Stimulated activated naive CD8-positive, alpha-beta T cell treated with anti-CD3 and anti-CD28 coated beads, Interleukin-15, Interleukin-2, amounts not matched to agents 100 U/mL and 50 U/mL, for 24 hours (primary cell): ENCODE measurements at places on chromosomes 7 and 10.
A peak's percentile ranks its signal among the peaks of the same experiment; 100 is the strongest.

GRCh38 chr10:14782691-14783363 lies 8.1 kb upstream of the FAM107B start:
- peak; percentile 19 for DNase-seq

DNA sequence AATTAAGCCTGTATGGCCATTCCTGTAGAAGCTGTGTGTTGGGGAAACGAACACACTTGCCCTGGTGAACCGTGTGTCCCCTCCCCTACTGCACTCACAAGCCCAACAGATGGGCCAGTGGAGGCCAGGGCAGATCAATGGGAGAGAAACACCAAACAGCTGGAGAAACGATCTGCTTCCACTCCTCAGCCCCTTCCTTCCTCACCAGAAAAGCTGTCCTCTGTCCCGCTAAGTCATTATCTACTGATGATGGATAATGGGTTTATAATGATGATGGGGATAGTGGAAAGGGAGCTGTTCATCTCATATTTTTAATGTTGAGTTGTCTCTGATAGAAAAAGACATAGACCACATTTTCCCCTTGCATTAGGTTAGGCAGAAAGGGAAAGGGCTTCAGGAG lies 99.7 kb downstream of the ELMO1 start:
- DNase-seq = no peak

DNA sequence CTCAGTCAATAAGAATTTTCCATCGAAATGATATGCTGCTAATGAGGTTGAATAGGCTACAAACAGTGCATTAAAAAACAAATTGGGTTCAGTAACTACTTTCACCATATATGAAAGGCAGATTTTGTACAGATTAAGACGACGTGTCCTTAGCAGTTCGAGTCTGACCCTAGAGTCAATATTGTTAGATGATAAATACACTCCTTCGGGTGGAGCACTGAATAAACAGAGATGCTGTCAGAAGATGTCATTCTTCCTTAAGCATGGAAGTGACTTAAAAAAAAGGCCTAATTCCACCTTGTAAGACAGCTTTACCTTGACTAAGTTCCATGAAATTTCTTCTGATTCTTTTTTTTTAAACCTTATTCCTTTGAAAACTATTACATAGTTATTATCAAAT lies 5.8 kb upstream of the AGR2 start:
- no peak for DNase-seq

DNA sequence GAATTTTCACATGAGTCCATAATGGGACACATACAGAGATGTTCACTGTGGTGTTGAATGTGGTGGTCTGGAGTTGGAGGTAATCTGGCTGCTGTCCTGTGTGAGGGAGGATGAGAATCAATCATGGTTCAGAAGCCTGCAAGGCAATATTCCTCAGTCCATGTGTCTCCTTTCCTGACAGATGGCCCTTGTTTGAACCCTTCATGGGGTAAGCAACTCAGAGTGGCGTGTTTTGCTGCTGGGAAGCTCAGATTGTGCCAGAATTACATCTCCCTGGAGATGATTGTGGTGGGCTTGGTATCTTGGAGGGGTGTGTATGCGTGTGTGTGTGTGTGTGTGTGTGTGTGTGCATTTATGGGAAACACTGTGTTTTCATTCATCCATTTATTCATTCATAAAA lies 44.5 kb upstream of the COMTD1 start:
- DNase-seq = no peak

GRCh38 chr7:7323352-7323751 lies 141.0 kb downstream of the C1GALT1 start:
- no peak for DNase-seq

GRCh38 chr10:107427016-107427415 lies 262.5 kb upstream of the SORCS1 start:
- DNase-seq = no peak

DNA sequence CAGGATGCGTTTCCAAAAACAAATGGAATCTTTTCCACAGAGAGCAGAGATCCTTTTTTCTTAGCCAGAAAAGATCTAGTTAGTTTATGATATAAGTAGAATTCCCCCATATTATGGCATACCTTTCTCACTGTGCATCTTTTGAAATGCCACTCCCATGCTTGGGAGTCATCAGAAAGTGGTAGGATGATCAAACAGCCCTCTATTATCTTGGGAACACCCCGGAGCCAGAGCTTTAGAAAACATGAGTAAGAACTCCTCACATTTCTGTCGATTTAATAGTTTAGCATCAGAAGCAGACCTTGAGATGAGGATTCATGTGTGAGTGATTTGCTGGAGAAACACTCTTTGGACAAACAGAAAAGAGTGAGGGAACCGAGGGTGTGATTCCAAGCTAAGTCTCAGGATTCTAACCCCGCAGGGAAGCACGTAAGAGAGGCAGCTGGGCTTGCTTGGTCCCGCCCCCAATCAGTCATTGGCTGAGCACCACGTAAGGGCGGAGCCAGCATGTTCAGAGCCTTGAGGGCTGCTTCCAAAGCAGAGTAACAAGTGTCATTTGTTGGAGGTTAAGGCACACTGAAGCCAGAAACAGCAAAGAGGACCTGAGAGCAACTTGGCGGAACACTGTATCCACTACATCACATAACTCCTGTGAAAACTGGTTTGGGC lies 43.7 kb upstream of the NXPH1 start:
- no peak for DNase-seq

DNA sequence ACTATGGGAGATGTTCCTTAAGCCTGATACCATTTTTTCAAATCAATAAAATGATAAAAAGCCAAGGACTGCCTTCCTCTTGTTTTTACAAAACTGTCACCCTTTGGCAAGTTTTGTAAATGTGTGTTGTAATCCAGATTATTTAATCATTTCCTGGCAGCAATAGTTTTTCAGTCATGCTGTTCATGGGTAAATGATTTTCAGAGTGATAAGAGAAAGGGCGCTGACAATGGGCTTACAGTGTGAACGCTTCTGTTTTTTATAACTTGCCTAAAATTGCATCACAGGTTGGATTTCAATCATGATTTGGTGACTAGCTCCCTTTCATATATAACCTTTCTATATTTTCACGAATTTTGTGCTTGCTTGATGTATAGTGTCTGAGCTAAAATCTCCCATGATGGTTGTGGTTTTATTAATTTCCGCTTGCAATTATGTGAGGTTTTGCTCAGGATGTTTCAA lies 19.0 kb upstream of the DMBT1 start:
- no peak for DNase-seq

GRCh38 chr7:87852306-87852705 lies 23.9 kb downstream of the SLC25A40 start:
- DNase-seq = no peak

DNA sequence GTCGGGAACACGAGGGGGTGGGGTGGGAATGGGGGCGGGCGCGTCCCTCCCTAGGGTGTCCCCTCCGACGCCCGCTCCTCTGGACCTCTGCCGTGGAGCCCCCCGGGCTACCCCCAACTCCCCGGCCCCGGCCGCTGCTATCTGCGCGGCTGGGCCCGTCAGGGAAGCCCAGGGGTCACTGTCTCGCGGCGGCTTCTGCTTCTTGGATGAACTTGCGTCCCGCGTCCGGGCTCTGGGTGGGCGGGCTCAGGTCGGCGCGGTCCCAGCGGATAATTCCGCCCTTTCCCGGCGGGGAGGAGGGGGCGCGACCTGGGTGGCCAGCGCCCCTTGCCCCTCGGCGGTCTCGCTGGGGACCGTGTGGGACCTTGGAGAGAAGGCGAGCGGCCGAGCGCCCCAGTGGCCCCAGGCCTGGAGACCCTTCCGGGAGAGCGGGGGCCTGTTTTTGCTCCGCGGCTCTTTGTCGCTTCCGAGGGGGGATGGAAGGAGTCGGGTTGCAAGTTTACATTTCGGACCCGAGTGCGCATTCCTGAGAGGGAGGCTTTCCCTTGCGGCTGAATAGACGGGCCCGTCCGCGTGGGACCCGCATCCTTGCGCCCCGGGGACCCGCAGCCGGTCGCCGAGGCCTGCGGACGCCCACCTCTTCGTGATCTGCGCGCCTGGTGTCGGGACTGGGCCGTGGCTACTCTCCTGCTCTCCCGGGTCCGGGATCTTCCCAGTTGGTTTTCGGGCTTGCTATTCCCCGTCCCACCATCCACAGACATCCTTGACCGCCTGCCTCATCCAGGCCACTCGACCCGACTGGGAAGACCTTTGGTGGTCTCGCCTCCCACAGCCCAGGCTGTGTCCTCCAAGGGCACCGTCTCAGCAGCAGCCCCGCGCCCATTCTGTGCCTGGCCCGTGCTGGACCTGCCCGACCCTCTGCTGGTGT lies 812 bp downstream of the DOCK1 start:
- no peak for DNase-seq

DNA sequence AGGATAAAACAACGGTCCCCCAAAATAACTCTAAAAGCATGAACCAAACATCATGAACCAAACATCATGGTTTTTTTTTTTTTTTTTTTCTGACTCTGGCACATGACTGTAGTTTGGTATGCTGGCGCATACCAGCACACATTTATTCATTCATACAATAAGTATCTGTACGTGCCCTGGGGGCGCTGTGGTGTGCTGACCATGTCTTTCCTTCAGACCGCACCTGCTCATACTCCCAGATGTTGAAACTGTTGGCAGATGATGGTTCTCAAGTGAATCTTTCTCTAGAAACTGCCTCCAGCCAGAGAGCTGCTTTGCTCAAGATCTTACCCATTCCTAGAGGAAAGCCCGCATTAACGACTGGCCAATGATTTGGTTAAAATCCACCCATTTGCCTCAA lies 114.7 kb upstream of the ANKRD30A start:
- no peak for DNase-seq

DNA sequence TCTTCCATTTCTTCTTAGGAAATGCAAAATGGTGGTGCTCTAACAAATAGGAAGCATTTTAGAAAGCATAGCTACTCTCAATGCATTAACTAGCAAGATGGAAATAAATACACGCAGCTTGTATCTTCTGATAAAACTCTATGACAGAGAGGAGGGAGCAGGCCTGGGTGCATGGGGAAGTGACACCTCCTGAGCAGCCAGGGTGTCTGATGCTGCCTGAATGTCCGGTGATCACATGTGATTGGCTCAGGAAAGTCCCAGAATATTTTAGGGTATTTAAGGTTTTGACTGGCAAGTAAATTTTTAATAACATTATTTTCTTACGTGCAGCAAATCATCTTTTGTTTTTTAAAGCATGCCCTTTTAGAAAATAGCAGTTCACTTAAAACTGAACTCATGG lies 261.0 kb upstream of the KLF6 start:
- DNase-seq = no peak

- no peak for DNase-seq
Observed at GRCh38 chr10:125557311-125557710, 125.7 kb downstream of the TEX36 start.

DNA sequence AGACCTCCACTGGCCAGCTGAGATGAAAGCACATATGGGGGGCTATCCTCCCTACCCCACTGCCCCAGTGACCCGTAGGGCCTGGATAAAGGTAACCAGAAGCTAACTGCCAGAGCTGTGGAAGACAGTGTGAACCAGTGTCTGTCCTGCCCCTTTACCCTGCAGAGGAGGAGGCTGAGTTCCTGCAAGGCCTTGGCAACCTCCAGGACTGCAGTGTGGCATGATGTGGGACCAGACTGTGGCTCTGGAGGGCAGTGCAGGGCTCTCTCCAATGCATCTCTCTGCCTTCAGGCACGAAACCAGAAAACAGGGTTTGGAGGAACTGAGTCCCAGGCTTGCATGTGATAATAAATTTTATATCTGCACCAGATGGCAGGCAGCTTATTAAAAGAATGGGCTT lies 93.1 kb downstream of the EPC1 start:
- DNase-seq = no peak

- no peak for DNase-seq
Observed at GRCh38 chr7:36204929-36205635, 52.0 kb downstream of the EEPD1 start.

DNA sequence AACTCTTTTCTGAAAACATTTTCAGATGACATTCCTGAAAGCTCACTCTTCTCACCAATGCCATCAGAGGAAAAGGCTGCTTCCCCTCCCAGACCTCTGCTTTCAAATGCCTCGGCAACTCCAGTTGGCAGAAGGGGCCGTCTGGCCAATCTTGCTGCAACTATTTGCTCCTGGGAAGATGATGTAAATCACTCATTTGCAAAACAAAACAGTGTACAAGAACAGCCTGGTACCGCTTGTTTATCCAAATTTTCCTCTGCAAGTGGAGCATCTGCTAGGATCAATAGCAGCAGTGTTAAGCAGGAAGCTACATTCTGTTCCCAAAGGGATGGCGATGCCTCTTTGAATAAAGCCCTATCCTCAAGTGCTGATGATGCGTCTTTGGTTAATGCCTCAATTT lies 16.5 kb downstream of the ANLN start:
- no peak for DNase-seq

DNA sequence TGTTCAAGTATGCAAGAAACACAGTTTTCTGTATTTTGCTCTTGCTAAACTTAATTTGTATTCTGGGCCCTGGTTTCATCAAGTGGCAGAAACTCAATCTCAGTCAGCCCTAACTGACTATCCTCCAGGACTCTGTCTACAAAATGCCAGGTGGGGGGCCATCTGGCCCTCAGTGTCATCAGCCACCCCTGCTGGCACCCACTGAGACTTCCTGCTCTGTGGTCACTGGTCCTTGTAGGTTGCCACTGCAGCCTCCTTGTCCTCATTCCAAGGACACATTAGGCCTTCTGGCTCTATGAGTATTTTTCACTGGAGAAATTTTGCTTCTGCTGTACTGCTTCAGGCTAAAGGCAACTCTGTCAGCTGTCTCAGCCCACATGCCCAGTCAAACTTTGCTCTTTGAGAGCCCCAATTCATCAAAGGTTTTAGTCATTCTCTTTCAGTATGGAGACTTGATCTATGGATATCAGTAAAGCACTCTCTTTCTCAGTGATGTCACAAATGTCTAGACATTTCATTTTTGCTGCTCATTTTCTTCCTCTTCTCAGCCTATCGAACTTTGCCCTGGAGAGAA lies 163.6 kb downstream of the KCND2 start:
- DNase-seq = no peak

GRCh38 chr10:4483811-4484210 lies 342.2 kb upstream of the AKR1E2 start:
- no peak for DNase-seq

- DNase-seq = peak; percentile 88
Observed at GRCh38 chr10:43396061-43396927, 12.7 kb downstream of the HNRNPF start.

- no peak for DNase-seq
Observed at GRCh38 chr10:129769381-129770116, 194.5 kb downstream of the EBF3 start.

- DNase-seq = no peak
Observed at GRCh38 chr7:95444796-95445195, 10.0 kb upstream of the PON2 start.

- DNase-seq = peak; percentile 66
Observed at GRCh38 chr10:88385601-88386203, 197.4 kb downstream of the RNLS start.

- no peak for DNase-seq
Observed at GRCh38 chr10:18601321-18601720, 50.1 kb downstream of the NSUN6 start.

- DNase-seq = no peak
Observed at GRCh38 chr7:27607210-27607606, 55.5 kb downstream of the HIBADH start.
